ENCODE measurements at places on chromosomes 5 and 9.

DNA sequence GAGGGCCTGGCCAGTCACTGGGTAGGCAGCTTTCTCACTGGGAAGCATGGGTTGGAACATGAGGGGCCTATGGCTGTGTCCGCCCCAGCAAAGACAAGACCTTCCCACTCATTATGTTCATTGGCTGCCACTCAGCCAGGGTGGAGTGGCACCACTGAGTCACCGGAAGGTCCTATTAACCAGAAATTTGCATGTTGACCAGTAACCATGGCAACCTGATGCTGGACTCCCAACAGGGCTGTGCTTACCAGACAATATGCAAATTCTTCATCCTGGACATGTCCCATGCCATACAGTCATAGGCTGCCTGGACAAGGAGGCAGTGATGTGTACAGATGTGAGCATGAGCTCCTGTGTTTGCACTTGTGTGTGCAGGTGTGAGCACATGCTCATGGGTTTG lies 66.7 kb downstream of the PSD2 start:
- DNase-seq, result no peak

- DNase-seq, result no peak
Observed at GRCh38 chr5:125245216-125245615, 498.8 kb upstream of the ZNF608 start.

- no peak for DNase-seq
Observed at GRCh38 chr5:67511911-67512310, 315.3 kb upstream of the CD180 start.

DNA sequence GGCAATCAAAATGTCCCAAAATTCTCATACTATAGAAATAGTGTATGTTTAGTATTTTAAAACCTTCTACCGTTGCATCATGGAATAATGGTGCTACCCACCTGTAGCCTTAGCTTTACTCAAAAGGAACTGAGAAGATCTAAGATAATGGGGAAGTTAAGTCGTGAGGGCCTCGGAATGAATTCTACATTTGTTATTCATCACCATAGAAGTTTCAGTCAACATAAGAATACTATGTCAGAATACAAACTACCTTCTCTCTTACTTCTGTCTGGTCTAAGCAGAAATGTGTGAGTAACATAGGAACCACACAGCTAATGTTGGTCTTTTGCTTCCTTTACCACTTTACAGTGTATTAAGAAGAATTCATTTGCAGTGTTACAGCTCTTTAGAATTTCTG lies 43.2 kb downstream of the RFK start:
- no peak for DNase-seq

DNA sequence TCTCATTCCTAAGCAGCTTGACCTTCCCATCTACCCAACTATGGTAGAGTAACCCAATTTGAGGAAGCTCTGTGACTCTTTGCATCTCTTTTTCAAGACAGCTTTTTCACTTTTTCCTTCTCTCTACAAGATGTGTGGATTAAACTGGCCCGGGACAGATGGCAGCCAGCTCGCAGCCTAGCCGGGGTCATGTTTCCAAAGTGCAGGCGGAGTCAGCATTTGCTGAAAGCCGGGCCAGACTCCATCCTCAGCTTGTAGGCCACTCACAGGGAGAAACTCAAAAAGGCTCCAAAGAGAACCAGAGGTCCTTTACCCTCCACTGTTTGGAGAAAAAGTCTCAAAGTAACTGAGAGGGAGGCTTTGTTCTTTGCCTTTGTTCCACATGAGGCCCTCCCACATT lies 286.8 kb upstream of the PANK3 start:
- no peak for DNase-seq

- no peak for DNase-seq
Observed at GRCh38 chr9:135209852-135210251, 122.4 kb downstream of the OLFM1 start.

- DNase-seq, result no peak
Observed at GRCh38 chr5:150117945-150118560, 31.7 kb upstream of the CSF1R start.

DNA sequence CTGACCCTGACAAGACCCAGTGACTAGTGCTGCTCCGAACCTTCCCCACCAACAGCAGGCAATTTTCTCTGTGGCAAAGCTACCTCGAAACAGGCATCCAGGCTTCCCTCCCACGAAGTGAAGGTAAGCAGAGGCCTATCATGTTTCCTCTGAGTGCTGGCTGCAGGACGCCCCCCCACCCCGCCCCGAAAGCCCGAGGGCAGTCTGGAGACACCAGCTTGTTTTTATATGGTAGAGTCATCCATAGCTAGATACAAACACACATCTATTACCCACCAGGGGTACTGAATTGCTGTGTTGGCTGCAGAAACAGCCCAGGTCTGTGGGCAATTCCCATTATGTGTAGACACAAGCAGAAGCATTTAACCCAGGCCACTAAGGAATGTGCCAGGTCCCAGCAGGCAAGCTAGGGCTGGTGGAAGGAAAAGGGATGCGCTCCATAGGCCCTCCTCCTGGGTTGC lies 40.4 kb downstream of the LIX1 start:
- no peak for DNase-seq

- DNase-seq, result no peak
Observed at GRCh38 chr9:122070728-122071515, 22.2 kb downstream of the TTLL11 start.

DNA sequence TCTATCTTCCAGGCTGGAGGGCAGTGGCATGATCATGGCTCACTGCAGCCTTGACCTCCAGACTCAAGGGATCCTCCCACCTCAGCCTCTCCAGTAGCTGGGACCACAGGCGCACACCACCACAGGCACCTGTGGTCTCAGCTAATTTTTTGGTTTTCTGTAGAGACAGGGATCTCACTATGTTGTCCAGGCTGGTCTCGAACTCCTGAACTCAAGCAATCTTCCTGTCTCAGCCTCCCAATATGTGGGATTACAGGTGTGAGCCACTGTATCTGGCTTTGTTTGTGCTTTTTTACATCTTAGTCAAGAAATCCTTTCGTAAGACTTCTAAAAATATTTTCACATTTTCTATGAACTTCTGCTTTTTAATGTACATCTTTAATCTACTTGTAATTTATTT lies 116.9 kb downstream of the DENND1A start:
- DNase-seq, result no peak
